Vagina (tissue), 2 donors: ENCODE measurements at places on chromosomes 1 and 21.

- DNase-seq, result no peak
Observed at GRCh38 chr21:45644041-45644906, 749 bp downstream of the PCBP3 start.

GRCh38 chr1:6466023-6466422 lies at the start of gene TNFRSF25:
TNFRSF25 (minus strand) TSS chr1:6466173; CDS start chr1:6466107, 66 bp downstream.
- no peak for DNase-seq

GRCh38 chr1:214259353-214259977 lies 21.5 kb upstream of the SMYD2 start:
- no peak for DNase-seq

- DNase-seq, result peak; percentile 90
Observed at GRCh38 chr1:244341455-244342450, 110.0 kb downstream of the ADSS2 start.

GRCh38 chr1:41718497-41718896 lies 200.2 kb downstream of the HIVEP3 start:
- DNase-seq, result no peak

GRCh38 chr1:101079341-101079740 lies 53.8 kb upstream of the DPH5 start:
- no peak for DNase-seq

GRCh38 chr21:40294345-40294744 lies 427.1 kb downstream of the PCP4 start:
- no peak for DNase-seq
